ENCODE measurements at places on chromosomes 1 and 21. TPM values are rescaled to one million over a fixed set of nuclear protein-coding genes. Genes with fewer than 3 reads are reported as not detected.

GRCh38 chr1:110412576-110412975, 5.1 kb upstream of the LAMTOR5 start:
- no peak for DNase-seq

DNA sequence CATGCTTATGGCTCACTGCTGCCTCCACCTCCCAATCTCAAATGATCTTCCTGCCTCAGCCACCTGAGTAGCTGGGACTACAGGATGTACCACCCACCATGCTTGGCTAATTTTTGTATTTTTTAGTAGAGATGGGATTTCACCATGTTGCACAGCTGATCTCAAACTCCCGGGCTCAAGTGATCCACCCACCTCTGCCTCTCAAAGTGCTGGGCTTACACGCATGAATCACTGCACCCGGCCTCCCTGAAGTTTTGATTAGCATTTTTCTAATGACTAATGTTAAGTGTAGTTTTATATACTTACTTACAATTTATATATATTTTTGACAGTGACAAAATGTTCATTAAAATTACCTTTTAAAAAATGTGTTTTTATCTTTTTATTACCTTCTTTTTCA, 41.1 kb downstream of the ZNF678 start:
- DNase-seq, result no peak

DNA sequence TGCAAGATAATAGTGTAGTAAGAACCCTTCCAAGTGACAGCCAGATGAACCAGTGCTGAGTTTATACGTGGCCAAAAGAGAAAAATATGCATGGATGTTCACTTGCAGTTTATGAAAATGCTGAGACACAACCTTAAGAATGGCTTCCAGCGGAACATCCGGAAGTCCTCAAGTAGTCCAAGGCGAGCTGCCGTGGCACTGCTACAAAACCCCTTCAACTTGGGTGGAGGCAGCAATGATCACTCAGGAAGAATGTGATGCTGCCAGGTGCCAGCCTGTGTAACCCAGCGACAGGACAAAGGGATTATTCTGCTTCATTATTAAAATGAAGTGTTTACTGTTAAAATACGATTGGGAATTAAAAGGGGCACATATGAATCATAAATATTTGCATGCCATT, 179.6 kb downstream of the RUNX1 start:
- no peak for DNase-seq

Gene KRTAP13-2
- polyA plus RNA-seq, result not detected

DNA sequence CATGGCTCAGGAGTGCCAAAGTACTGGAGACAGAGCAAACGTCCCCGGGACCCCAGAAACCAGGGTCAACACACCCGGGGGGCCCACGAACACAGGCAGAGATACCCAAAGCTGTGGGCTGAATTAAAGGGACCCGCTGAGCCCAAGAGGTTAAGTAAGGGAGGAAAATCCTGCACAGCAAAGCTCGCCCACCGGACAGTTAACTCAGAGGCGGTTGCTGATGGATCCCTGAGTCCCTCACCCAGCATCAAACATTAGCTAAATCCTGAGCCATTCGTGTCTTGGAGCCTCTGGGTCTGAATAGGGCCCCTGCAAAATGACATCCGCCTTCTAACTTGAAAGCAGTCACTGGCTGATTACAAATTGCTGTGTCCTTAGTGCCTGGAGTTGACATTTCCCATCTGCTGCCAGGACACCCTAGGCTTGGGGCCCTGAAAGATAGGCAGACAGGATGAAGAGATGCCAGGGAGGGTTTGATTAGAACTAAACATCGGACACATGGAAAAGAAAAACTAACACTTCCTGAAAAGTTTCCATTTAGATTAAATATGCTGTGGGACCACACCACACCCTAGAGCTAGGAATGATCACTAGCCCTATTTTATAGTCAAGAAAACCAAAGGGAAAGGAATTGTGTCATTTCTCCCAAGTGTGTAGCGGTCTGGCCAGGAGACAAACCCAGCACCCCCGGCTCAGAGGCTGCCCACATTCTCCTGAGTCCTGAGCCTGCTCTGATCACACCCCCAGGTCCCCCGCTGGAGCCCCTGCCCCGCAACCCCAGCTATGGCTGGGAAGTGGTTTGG, 239.3 kb downstream of the NPHP4 start:
- DNase-seq, result no peak

Gene CASQ1
- polyA plus RNA-seq, result 4.5 TPM

Measured in urinary bladder (tissue), 4 donors.